ENCODE measurements at places on chromosomes 16 and 17. TPM values are rescaled to one million over a fixed set of nuclear protein-coding genes. Genes with fewer than 3 reads are reported as not detected.
A peak's percentile ranks its signal among the peaks of the same experiment; 100 is the strongest.

DNA sequence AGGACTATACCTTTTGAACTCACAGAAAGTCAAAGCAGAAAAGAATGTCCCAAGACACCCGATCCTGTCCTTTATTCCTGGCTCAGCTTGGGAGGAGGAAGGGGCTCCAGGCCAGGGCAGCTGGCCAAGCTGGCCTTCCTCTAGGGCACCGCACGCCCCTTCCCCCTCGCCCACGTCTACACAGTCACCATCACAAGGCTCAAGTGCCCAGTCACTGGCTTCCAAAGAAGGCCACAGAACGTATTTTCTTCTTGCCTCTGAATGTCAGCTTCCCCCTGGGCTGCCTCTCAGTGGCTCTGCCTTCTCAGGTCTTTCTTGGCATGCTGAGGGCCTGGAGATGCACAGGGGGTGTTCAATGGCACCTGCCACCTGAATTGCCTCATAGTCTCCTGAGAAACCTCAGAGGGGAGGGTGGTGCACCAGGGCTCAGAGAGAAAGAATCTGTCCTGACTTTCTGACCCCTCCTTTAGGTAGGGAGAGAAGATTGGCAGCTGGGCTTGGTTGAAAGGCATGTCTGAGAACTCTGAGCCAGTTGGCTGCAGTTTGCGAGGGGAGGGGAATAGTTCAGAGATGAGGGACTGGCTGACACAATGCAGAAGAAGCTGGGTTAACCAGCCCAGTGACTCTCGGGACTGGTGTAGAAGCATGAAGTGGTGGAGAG is 2.1 kb downstream of the DHRS11 start:
- H3K36me3 ChIP-seq, result peaks cover 42% of the 10 kb centered on the region
- DNase-seq, result peak; percentile 83

GRCh38 chr17:45580924-45581323 is 90.4 kb upstream of the PLEKHM1 start:
- H3K4me1 ChIP-seq, result no peaks in the 10 kb centered on the region
- H3K27me3 ChIP-seq, result no peaks in the 10 kb centered on the region
- no peak overlapping the region for H3K4me3 ChIP-seq

GRCh38 chr17:79690988-79691836 is 39.5 kb upstream of the ENPP7 start:
- H3K27ac ChIP-seq, result no peak overlapping the region
- no peak overlapping the region for H3K4me3 ChIP-seq
- H3K36me3 ChIP-seq, result no peaks in the 10 kb centered on the region
- H3K27me3 ChIP-seq, result no peaks in the 10 kb centered on the region

Gene CFAP97D1
- 0.04 TPM for polyA plus RNA-seq

DNA sequence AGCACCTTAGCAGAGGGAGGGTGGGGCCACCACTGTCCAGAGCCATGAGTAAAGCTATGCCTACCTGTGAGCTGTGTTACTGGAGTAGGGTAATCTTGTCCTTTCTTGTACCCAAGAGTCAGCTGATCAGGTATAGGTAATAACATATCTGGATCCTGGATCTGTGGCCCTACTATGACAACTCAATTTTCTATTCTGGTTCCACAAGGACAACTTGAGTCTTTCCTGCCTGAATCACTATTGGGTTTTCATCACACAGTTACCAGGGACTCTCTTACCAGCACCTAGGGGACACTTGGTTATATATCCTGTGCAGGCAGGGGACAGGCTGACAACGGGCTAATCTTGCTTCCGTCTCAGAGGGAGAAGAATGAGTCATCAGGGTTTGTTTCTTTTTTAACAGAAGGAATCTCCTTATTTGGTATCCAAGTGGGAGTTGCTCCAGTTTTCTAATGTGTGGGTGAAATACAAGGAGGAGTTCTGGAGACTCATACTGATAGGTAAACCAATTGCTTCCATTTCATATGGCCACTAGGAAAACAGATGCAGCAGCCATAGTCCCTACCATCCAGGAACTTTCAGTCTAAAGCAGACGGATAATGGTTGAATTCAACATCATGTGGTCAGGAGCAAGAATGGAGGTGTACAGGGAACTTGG is 6.8 kb downstream of the ZNF267 start:
- H3K4me1 ChIP-seq, result peaks cover 16% of the 10 kb centered on the region
- H3K36me3 ChIP-seq, result peaks cover 34% of the 10 kb centered on the region
- H3K4me3 ChIP-seq, result no peak overlapping the region
- no peaks in the 10 kb centered on the region for H3K27me3 ChIP-seq
- no peak for DNase-seq

All from large intestine (tissue), 12 donors.